Body of pancreas (tissue), 4 donors: ENCODE measurements at places on chromosomes 12 and 14.
A peak's percentile ranks its signal among the peaks of the same experiment; 100 is the strongest.

DNA sequence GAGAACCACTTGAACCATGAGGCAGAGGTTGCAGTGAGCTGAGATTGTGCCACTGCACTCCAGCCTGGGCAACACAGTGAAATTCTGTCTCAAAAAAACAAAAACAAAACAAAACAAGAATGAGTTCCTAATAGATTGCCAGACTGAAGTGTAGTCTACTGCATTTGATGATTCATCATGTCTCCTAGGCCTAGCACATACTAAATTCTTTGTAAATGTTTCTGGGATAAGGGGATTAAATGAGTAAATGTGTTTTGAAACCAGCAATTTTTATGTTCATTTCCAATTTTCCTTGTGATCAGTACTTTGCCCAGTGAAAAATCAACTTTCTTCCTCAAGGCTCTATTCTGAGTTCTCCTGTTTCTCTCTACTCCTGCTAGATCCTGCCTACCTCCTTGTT is 2.9 kb upstream of the DYRK2 start:
- no peak for DNase-seq

DNA sequence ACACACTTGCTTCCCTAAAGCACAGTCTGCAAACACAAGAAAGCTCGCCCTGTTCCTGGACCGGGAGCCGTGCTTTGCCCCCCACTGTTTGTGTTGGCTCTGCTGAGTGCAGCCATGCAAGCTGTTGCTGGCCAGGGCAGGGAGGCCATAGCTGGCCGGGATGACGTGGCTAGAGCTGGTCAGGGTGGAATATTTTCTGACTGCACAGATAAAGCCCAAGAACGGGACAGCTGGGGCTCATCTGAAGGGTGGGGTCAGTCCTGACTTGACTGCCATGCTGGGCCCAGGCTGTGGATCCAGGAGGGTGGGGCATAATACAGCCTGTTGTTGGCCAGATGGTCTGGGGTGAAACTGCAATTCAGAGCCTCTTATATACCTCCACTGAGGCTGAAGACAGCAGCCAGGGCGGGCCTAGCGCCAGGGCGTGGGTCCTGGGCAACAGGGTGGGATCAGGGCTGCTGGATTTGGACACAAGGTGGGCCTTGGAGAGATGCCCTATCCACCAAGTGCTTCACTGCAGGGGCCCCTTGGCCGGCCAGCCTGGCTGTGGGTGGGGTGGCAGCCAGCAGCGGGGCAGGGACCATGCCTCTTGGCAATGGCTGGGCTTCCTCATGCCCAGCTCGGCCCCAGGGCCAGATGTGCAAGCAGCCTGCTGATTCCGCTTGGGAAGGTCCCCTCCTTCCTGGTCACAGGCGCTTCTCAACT is 14.8 kb downstream of the KMT5A start:
- DNase-seq, result peak; percentile 34

DNA sequence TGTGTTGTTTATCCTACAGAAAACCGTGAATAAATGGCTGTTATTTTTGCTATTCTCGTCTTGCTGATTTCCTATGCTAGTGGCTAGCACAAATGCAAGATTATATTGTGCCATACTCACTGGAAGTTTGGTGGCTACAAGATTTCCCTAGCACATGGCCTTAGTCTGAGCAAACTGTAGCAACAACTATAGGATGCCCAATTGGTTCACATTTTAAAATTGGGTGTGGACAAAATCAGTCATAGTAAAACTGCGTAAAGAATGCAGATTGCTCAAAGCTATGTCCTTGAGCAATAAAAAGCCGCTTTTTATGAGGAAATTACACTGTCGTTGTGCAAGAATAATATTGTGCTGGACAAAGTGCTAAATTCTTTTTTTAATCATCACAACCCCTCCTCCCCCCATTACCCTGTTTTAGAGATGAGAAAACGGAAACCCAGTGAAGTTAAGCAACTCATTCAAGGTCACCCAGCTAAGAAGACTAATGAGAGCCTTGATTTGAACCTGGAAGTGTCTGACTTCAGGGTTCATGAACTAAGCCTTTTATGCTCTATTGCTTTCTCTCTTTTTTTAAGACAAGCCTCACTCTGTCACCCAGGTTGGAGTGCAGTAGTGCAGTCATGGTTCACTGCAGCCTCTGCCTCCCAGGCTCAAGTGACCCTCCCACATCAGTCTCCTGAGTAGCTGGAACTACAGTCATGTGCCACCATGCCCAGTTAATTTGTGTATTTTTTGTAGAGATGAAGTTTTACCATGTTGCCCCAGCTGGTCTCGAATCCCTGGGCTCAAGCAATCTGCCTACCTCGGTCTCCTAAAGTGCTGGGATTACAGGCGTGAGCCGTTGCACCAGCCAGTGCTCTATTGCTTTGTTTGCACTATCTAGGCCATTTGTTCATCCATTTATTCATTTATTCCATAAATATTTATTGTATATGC is 73.6 kb downstream of the SRGAP1 start:
- DNase-seq, result no peak

DNA sequence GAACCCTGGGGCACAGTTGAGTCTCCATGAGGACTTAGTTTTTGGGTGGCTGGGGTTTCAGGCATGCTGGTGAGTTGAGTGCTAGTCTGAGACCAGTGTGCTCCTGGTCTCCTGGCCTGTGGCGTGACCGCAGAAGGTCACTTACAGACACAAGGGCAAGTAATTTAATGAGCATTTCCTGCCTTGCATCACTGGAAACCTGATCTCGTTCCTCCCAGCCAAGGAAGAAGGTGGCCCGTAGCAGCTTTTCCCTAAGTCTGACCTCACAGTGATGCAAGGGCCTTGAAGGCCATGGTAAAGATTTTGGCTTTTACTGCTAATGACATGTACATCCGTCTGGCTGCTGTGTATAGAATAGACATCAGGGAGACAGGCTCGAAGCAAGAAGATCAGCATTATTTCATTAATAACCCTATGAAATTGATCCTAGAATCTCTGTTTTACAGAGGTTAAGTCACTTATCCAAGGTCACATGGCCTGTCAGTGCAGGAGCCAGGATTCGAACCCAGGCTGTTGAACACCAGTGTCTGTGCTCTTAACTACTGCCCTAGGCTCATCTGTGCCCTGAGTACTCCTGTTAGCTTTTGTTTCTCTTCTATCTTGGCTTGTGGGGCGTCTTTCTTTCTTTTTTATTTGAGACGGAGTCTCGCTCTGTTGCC is 4.6 kb downstream of the TMEM120B start:
- no peak for DNase-seq

- DNase-seq, result peak; percentile 23
These were observed 65.7 kb downstream of the TNFAIP2 start for GRCh38 chr14:103188810-103189480.

GRCh38 chr12:67649261-67649569 is 670 bp downstream of the DYRK2 start:
- no peak for DNase-seq

DNA sequence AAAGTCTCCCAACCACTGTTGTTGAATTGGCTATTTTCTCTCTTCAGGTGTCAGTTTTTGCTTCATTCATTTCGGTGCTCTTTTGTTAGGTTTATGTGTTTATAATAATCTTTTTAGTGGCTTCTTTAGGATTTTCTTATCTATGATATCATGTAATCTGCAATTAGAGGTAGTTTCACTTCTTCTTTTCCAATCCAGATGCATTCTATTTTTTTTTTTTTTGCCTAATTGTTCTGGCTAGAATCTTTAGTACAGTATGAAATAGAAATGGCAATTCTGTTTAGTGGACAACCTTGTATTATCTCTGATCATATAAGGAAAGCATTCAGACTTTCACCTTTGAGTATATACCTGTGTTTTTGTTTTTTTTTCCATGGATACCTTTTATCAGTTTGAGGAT is 17.4 kb downstream of the CNOT2 start:
- no peak for DNase-seq

GRCh38 chr14:74605531-74606223 is 6.4 kb downstream of the LTBP2 start:
- DNase-seq, result no peak

GRCh38 chr12:4985820-4986219 is 57.9 kb upstream of the KCNA5 start:
- DNase-seq, result no peak

- DNase-seq, result no peak
These were observed 30.5 kb upstream of the GPATCH2L start for GRCh38 chr14:76121089-76121748.
